ENCODE measurements at places on chromosomes 2 and 18.
A peak's percentile ranks its signal among the peaks of the same experiment; 100 is the strongest.

DNA sequence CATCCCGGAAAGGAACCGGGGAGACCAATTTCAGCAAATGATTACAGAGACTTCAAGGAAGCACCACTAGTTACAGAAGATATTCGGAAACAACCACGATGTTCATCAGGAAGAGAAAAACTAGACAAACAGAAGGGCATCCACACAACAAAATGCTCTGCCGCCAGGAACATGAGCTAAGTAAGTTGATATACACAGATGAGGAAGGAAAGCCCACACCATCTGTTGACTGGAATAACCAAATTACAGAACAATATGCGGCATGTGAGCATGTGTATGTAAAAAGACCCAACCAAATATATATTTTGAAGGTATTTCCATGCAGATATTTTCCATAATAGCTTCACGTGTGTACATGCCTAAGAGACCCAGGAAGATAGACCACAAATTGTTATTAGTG lies 47.0 kb downstream of the ACKR3 start:
- DNase-seq, result no peak

GRCh38 chr2:59529726-59530125 lies 1023.7 kb downstream of the BCL11A start:
- peak; percentile 35 for DNase-seq

DNA sequence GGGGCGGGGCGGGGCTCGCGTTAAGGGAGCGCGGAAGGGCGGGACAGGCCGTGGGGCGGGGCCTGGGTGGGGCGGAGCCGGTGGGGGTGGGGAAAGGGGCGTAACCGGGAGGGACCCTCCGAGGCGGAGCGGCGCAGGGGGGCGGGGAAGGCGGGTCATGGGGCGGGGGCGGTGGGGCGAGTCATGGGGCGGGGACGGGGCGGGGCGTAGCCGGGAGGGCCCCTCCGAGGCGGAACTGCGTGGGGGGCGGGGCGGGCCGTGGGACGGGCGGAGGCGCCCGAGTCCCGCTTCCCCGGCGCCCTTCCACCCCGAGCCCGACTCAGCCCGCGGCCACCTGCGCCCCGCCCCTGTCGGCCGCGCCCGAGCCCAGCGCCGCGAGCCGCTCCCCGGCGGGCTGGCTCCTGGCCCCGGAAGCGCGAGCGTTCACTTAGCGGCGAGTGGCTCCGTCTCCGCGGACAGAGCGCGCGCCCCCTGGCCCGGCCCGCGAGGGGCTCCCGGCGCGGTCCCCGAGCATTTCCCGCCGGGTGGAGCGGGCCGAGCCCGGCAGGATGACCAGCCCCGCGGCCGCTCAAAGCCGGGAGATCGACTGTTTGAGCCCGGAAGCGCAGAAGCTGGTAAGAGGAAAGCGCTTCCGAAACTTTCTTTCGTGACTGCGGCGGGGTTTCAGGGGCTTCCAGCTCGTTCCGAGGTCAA lies 64.7 kb downstream of the LRRFIP1 start:
- peak; percentile 94 for DNase-seq

GRCh38 chr2:179250095-179250494 lies 14.5 kb downstream of the SESTD1 start:
- no peak for DNase-seq

DNA sequence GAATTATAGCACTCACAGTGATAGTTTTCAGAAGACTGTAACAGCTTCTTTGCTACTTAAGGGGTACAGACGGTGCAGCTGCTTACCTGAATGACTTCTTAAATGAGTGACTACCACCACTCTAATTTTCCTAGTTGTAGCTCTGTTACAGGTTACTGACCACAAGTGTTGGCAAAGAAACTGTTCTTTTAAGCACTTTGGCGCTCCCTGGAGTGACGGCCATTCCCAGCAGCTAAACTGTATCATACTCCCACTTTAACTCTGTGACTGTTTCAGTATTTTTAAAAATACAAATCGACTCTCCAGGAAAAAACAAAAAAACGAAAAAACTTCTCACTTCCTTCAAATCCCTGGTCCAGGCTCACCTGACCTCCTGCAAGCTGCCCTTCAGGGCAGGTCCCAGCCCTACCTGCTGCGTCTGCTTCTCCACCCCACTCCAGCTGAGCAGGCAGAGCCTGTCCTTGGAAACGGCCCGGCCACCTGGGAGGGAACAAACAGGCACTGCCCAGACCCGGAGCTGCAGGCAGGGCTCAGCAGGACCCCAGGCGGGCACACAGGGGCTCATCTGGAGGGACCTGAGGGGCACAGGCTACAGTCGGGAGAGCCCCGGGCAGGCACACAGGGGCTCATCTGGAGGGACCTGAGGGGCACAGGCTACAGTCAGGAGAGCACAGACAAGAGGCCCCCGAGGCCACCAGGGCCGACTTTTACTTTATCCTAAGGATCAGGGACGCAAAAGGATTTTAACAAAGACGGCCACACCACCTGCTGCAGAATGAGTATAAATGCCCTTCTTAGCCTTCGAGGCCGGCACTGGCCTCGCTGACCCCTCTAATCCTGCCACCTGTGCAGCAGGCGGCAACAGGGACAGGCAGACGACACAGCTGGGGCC lies 24.5 kb downstream of the SLC66A2 start:
- no peak for DNase-seq

Measured in right hindlimb (tissue), 1 donor.